Activated naive CD8-positive, alpha-beta T cell treated with anti-CD3 and anti-CD28 coated beads for 36 hours (primary cell): ENCODE measurements at places on chromosomes 7 and 10. TPM values are rescaled to one million over a fixed set of nuclear protein-coding genes. Genes with fewer than 3 reads are reported as not detected.

The LIPJ gene
- total RNA-seq, result not detected

The ENTPD7 gene
- 4.4 TPM for total RNA-seq

The PAOX gene
- 4.6 TPM for total RNA-seq

The NPFFR1 gene
- total RNA-seq, result not detected

The NFE2L3 gene
- total RNA-seq, result 35.2 TPM

The TRIL gene
- not detected for total RNA-seq

The FZD8 gene
- 0.21 TPM for total RNA-seq

The TUBAL3 gene
- not detected for total RNA-seq

DNA sequence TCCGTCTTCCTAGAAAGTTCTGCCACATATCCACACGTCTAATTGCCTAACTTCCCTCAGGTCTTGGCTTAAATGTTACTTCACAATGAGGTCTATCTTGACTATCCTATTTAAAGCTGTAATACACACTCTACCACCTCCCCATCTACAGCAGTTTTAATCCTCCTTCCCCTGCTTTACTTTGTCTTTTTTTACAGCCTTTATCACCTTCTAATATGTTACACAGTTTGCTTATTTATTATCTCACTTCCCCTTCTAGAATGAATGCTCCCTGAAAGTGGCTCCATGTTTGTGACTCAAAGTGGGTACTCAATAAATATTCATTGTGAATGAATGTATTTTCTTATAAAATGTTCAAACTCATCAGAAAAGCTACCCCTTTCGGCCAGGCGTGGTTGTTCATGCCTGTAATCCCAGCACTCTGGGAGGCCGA is 13.6 kb upstream of the MICU1 start:
- DNase-seq, result no peak

DNA sequence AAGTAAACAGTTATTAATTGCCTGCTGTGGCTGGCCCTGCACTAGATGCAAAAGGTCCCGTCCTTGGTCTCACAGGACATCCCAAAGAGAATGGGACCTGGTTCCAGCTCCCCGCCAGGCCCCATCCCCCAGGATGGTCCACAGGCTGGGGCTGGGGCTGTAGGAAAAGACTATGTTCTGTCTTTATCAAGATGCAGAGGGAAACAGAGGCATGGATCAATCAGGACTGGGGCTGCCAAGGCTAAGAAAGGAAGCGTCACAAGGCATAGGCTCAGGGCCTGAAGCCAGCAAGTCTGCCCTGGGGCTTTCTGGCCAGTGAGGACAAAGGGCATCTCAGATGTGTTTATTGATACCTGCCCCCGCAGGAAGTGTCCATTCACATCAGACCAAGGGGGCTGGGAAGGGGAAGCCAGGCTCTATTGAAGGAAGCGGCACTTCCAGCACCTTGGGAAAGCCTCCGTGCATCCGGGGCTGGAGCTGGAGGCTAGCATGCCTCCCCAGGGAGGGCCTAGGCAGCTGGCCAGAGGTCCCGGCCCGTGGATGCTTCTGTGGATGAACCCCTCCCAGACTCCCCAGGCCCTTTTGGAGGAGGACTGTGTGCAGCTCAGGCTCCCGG is 5.8 kb downstream of the VSIR start:
- no peak for DNase-seq

- no peak for DNase-seq
These were observed 13.6 kb downstream of the EIF4EBP2 start for GRCh38 chr10:70417568-70417967.

DNA sequence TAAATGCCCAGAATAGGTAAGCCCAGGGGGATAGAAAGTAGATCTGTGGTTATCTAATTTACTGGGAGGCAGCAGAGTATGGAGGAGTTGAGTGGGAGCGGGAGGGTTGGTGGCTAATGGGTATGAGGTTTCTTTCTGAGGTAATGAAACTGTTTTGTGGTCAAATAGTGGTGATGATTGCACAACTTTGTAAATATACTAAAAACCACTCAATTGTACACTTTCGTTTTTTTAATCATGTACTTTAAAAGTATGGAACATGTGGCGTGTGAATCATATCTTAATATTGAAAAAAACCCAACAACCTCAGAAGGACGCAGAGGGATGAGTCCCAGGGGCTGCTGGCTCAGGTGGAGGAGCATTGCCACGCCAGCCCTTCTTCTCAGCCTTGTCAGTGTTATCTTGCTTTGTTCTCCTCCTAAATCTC is 118.1 kb downstream of the WDR11 start:
- DNase-seq, result no peak

GRCh38 chr10:79400146-79401004 is 45.0 kb downstream of the ZCCHC24 start:
- DNase-seq, result peak; percentile 62

GRCh38 chr7:156889089-156889488 is 3.9 kb downstream of the LMBR1 start:
- no peak for DNase-seq

DNA sequence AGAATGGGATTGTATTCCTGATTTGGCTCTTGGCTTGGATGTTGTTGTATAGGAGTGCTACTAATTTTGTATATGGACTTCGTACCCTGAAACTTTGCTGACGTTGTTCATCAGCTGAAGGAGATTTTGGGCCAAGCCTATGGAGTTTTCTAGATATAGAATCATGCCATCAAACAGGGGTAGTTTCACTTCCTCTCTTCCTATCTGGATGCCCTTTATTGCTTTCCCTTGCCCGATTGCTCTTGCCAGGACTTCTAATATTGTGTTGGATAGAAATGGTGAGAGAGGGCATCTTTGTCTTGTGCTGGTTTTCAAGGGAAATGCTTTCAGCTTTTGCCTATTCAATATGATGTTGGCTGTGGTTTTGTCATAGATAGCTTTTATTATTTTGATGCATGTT is 92.3 kb downstream of the CCDC7 start:
- no peak for DNase-seq

DNA sequence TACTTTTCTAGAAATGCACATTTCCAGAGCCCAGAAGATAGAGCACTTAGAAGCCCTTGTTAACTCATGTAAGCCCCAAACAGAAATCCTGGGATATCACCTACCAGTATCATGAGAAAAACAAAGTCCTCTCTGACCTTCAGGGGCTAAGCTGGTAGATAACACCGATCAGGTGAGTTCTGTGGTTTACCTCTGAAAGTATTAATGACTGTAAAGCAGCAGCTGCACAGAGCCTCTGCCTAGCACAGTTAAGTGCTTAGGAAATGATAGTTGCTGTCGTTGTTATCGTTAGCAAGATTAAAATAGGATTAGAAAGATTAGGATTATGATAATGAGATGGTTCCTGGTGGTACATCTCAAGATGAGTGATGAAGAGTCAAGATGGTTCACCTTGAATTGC is 64.9 kb downstream of the PLXNA4 start:
- DNase-seq, result no peak

DNA sequence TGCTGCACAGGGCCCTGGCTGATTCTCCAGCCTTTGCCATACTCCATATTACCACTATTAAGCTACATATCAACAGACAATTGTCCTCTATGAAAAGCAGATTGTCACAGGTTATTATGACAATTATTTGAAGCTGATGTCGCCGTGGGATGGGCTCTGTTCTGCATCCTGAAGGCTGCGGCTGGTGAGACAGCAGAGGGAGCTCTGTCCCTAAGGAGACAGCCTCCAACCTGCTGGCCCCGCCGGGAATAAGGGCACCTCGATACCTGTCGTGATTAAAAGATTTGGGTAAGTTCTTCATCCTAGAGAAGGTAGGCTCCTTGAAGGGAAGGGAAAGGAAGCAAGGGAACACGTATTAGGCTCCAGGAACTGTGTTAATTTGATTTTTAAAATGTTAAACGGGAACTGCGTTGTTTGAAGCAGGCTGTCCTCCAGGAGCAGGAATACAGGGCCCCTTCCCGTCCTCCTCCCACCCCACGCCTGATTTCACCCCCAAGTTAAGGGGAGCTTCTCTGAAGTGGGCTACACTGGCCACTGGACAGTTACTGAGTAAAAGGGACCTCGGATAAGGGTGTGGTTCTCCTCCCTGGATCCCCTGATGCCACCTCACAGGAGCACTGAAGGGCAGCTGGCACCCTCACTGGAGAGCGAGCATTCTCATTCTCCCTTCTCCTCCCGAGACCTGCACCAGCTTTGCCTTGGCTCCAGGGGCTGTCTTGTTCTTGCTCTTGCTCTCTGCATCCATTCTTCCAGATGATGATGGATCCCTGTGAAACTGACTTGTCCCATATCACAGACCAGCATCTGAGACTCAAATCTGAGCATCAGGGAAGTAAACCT is 11.8 kb upstream of the TIAL1 start:
- peak; percentile 10 for DNase-seq

GRCh38 chr10:127577376-127578258 is 28.5 kb downstream of the NPS start:
- no peak for DNase-seq

- DNase-seq, result no peak
These were observed 20.2 kb downstream of the ZMIZ2 start for GRCh38 chr7:44768628-44769371.

DNA sequence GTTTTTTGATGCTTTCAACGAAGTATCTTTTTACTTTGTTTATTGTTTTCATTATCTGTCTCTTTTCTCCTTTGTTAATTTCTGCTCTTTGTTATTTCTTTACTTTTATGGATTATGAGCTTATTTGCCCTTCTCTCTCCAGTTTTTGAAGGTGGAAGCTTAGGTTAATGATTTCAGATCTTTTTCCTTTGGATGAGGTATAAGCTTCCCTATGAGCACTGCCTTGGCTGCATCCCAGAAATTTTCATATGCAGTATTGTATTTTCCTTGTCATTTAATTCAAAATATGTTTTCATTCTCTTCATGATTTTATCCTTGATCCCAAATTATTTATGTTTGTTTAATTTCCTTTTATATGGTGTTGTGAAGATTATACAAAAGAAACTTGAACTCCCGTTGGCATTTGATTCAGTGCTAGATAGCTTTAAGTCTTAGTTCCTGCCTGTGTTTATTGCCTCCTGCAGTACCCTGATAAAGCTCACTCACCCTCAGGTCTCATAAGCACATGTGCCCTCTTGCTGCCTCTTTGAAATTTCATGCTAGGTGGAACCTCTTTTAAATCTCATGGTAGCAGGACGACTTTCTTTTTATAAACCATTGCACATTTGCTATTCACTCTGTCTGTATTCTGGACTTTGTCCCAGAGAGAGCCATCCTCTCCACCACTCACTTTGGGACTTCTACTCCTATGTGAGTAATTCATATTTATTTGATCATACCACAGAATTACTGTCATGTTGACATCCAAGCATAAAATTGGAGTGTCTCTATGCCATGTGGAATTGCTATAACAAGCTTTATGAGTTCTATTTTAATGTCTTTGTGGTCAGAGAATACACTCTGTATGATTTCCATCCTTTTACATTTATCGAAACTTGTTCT is 23.0 kb upstream of the CEP41 start:
- no peak for DNase-seq

DNA sequence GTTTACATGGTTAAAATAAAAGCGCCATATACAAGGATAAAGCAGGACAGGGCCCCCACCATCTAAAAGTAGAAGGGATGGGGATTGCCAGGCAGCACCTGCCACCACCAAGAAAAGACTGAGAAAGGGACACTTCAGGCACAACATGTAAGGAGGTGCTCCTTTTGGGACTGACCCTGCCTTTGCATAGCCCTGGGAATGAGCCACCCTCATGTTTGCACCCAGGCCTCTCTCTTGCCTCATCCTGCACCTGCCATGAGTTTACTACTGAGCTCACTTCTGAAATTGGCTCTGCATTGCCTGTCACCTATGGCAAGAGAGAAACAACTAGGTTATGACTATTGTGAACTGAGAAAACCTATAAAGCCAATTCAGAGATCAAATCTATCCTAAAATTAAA is 489.7 kb downstream of the KCNMA1 start:
- no peak for DNase-seq

DNA sequence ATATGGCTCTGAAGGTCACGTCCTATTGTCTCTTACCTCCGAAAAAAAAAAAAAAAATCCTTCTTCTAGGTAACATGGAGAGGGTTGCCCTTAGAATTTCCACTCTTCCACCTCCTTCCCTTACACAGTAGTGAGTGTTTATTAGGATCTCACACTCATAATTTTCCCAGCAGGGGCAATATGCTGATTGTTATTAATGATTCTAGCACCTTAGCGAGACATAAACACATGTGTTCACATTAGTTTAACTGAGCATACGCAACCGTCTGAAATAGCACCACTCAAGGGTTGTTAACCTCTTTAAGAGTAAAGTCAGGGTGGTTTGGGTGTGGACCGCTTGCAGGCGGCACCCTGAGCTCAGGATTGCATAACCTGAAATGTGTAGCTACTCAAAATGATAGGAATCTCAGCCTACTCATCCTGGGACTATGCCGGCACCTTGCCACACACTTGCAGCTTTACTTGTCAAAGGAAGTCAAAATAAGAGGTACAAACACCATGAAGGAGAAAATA is 52.2 kb downstream of the CPEB3 start:
- DNase-seq, result no peak

DNA sequence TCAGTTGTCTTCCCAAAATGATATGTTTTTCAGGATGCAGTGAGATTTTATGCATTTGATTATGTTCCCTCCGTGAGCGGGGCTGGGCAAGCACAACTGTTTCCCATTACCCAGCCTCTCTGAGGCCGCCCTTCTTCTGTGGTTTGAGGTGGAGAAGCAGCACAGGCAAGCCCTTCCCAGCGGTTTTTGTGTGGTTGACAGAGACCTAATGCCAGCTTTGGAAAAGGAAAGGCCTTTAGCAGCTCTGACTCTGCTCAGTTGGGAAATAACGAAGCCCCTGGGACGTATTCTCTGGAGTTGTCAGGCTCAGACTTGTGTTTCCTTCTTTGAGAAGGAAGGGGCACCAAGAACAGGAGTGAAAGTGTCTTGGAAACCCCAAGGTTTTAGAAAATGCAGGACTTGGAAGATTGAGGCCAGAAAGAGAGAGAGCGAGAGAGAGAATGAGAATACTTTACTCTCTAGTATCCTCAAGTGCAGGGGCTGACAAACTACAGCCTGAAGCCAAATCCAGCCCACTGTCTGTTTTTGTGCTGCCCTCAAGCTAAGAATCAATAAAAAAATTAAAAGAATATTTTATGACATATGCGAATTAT is 20.6 kb upstream of the PDCD4 start:
- no peak for DNase-seq

- DNase-seq, result no peak
These were observed 742.3 kb upstream of the GALNT17 start for GRCh38 chr7:70389531-70390151.

DNA sequence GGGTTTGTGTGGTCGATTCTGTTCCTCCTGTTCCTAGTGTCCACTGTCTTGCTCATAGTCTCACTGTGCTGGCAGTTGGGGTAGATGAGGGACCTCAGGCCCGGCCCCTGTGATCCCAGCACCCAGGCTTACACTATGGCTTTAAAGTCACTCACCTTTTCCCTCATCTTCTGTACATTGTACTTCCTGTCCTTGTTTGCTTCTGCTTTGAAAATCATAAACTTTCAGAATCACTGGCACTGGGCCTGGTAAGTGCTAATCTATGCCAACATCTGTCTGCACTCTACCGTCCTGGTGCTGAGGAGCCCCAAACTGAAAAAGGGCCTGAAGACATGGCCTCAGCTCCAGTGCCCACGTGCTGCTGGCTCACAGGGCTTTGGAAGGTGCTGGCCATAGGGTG is 5.7 kb upstream of the TAS2R60 start:
- no peak for DNase-seq

DNA sequence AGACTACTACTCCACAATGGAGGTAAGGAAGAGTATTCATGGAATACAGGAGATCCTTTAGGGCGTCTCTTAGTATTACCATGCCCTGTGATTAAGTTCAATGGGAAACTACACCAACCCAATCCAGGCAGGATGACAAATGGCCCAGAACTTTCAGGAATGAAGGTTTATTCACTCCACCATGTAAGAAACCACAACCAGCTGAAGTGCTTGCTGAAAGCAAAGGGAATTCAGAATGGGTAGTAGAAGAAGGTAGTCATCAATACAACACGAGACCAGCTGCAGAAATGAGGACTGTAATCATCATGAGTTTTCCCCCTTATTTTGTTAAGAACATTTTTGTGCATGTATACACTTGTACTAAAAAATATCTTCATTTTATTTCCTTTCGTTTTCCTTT is 76.6 kb downstream of the GPR37 start:
- no peak for DNase-seq
